GM18507 (cell line): ENCODE measurements at places on chromosomes 5 and 9.

DNA sequence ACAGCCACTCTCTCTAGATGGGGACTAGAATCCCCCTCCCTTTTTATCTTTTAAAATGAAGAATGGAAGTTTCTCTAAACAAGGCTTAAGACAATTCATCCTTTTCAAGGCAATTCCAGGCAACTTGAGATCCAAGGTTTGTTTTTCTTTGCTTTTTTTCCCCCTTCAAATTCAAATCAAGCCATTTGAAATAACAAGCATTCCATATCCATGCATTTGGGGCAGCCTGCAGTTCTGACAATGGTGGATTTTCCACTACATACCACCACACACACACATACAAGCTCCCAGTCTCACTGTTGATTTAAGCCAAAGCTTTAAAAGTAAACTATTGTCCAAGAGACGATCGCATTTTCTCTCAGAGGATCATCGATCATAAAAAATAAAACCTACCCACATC lies 424 bp downstream of the INSYN2B start:
- no peak for DNase-seq

DNA sequence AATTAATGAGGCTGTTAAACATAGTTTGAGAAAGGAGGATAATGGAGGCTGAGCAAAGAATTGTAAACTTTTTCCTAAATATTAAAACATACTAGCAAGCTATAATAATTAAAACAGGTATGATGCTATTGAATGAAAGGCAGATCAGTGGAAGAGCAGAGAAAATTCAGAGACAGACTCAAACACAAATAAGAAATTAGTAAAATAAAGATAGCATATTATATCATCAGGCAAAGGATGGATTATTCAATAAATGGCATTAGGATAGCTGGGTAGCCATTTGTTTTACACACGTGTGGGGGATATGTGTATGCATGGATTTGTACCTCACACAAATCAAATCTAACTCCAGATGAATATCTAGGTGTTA lies 50.6 kb downstream of the MRPS27 start:
- DNase-seq, result no peak

GRCh38 chr5:111075520-111075919 lies 4.0 kb downstream of the TSLP start:
- no peak for DNase-seq

DNA sequence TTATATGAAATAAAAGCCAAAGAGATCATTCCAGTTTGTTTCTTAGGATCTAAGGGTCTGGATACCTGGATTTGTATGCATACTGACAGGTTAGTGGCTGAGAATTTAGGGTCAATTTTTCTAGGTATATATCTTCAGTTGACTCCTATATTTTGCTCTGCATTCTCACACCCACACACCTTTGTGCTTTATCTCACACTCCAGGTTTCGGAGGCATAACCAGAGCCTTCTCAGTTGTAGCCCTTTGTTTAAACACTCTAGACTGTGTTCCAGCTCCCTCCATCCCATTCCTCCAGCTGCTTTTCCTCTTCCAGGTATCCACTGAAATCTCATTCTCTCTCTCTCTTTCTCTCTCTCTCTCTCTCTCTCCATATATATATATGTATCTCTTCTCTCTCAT lies 10.6 kb upstream of the MOCS2 start:
- no peak for DNase-seq

DNA sequence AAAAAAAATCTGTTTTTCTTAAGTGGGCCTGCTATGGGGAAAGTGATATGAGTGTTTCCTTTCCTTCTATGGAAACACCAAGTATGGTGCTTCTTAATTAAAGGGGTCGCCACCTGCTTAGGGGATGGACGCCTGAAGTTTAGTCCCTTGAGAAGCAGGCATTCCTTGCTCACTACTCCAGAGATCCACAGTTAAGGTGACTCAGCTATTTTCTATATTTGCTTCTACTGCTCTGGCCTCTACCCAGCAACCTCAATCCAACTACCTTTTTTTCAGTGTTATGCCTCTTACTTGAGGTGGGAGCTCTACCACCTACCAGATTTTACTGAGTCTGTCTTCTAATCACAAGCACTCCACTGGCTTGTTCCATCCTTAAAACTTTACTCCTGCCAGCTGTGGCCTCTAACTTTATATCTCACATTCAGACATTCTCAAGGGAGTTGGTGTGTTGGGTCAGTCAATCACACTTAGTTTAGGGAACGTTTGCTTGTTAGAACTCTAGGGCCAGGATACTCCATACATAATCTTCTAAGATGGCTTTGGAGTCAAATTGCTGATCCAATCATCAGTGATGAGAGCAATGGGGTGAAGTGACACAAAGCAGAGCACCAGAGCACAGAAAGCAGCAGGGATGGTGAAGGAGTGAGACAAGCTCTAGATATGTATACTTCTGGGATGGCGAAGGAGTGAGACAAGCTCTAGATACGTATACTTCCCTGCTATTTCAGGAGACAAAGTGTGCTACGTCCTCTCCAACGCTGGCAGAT lies 708.1 kb downstream of the EFNA5 start:
- DNase-seq, result no peak

DNA sequence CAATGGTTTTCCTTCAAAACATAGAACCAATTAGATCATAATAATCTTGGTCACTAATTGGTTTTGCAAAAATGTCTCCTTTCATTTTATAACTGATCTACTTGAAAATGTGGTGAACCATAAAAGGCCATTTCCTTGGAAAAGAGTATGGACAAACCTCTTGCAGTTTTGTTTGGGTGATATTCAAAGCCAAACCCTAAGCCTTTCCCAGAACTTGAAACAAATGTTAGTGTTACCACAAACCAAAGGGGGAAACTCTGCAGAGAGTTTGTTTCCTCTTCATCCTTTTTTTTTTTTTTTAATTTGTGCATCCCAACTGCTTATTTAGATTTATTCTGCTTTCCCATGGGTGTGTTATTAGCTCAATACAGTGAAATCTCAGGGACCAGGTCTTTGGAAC lies 204.4 kb upstream of the ADAMTSL1 start:
- DNase-seq, result no peak

DNA sequence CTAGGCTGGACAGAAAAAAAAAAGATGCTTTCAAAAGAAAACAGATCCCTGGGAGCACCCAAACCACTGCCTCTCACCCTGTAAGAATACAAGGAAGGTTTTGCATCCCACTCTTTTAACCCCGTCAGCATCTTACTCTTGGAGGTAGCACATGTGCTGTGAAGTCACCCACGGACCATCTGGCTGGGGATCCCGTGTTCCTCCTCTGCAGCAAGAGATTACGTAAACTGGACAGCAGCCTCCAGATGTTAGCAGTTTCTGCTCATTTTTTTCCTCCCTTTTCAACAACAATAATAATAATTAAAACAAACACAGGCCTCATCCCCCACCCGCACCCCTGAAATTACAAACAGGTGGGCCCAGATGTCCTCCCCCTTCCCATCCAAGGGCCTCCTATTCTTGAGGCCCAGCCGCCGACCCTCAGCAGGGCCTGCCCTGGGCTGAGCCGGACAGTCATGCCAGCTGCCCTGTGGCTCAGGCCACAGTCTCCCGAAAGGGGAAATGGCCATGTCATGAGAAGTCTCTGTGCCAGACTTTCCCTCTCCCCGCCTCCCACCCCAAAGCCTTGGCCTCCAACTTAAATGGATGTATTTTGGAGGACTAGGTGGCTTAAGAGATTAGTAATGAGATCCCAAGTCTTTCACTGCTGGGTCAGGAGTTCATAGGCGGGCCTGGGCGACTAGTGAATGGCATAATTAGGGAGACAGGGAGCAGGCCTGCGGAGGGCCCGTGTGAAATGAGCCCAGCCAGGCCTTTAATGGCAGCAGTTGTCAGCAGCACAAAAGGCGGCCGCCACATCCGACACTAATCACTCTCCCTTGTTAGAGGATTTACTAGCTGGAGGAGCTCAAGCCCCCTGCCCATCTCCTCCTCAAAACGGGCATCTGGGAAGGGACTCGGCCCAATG lies 165.1 kb downstream of the PAPPA start:
- no peak for DNase-seq

- no peak for DNase-seq
These were observed 36.8 kb upstream of the SEMA4D start for GRCh38 chr9:89534515-89535287.

GRCh38 chr9:18893046-18893445 lies 140.0 kb downstream of the SAXO1 start:
- no peak for DNase-seq

DNA sequence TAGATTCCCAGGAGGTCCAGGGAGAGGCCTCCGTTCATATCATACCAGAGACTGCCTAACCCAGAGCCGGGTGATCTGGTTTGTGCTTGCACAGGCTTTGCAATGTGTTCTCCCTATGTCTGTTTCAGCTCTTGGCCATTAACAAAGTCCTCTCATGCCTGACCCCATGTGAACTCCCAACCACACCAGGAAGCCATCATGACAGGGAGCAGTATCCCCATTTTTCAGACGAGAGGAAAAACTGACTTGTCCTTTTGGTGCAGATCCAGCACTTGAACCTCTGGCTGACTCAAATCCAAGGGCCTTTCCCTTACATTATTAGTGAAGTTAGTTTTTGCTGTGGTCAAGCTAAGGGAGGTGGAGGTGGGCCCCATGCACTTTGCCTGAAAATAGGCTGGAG lies 58.4 kb downstream of the TEX10 start:
- DNase-seq, result no peak

GRCh38 chr9:123657099-123657498 lies 272.8 kb downstream of the DENND1A start:
- DNase-seq, result no peak

GRCh38 chr5:122885045-122885517 lies 39.7 kb downstream of the SNX24 start:
- no peak for DNase-seq

- DNase-seq, result no peak
These were observed 6.7 kb downstream of the FAM114A2 start for GRCh38 chr5:154031937-154032489.

DNA sequence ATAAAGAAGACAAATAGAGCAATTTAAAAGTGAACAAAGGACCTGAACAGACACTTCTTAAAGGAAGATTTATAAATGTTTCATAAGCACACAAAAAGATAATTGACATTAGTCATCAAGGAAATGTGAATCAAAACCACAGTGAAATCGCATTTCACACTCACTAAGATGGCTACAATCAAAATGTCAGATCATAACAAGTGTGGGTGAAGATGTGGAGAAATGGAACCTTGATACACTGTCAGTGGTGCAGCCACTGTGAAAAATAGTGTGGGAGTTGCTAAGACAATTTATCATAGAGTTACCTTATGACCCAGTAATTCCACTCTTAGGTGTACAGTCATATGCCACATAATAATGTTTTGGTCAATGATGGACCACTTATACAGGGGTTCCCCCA lies 54.5 kb upstream of the HTR4 start:
- DNase-seq, result no peak

DNA sequence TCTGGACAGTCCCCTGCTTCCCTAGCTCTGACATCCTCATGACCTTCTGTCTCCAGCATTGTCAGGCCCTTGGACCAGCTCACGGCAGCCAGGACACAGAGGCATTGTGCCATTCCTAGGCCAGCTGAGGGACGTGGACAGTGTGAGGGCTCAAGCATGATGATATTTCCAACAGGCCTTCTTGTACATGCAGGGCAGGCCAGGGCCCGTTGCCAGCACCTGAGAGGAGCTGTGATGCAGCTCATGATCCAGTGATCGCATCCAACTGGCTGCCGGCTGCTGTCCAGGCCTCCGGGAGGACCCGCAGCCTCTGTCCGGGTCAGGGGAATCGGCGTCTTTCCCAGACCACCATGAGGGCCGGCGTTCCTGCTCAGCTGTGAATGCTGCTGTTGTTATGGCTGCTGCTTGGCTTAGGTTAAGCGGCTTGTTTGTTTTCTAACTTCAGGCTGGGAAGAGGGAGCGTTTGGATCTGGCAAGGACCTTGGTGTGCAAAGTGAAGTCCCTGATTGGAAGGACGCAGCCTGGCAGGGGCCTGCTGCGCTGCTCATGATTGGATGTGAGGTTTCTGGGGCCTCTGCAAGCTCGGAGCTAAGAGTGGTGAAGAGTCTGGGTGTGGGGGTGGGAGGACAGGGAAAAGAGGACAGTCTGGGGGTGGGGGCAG lies 53.8 kb downstream of the PDZD2 start:
- DNase-seq, result no peak

- no peak for DNase-seq
These were observed 113.8 kb downstream of the MSX2 start for GRCh38 chr5:174837919-174838902.

DNA sequence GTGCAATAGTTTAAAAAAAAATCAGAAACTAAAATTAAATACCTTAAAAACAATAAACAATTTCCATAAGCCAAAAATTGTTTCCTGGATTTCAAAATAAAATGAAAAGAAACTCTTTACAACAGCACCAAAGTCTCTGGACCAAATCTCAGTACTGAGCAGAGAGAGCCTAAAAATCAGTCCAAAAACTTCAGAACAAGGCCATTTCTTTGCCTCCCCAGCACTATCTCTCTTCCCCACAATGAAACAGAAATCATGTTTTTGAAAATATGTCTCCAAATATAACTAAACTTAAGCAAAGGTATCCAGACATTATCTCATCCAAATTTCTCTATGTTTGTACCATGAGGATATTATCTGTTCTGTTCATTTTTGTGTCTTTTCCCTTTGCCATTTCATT lies 1.0 kb downstream of the FREM1 start:
- DNase-seq, result no peak

GRCh38 chr9:127943731-127944144 lies 6.1 kb upstream of the DPM2 start:
- peak; percentile 73 for DNase-seq

GRCh38 chr9:126051446-126052130 lies 275.0 kb upstream of the MVB12B start:
- DNase-seq, result no peak

DNA sequence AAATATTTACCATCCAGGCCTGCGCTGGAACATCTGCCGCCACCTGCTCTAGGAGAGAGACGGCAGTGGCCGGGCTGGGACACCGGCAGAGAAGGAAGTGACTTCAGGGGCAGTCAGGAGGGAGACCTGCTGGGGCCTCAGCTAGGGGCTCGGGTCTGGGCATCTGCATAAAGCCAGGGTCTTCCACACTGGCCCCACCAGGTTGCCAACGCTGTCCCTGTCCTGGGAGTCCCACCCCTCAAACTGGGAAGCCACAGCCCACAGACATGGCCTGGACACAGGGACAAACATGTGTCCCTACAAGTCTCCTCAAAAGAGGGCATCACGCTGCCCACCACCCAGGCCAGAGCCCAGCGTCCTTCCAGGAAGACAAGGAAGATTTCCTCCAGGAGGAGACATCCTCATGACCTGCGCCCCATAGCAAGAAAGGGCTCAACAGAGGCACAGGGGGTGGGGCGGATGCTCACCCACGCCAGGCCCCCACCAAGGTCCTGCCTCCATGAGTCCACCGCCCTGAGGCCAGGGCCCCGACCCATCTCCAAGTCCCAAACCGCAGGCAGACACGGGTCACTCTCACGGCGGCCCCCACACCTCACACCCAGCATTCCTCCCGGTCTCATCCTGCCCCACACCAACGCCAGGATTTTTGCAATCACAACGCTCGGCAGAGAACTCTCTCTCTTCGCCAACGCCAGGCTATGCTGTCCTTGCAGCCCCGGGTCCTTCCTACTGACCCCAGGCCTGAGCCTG lies 9.0 kb downstream of the VAV2 start:
- DNase-seq, result no peak
